ENCODE measurements at places on chromosomes 11 and 22.
A peak's percentile ranks its signal among the peaks of the same experiment; 100 is the strongest.

GRCh38 chr22:50274311-50274710, 4.1 kb upstream of the MAPK11 start:
- peak; percentile 62 for DNase-seq

DNA sequence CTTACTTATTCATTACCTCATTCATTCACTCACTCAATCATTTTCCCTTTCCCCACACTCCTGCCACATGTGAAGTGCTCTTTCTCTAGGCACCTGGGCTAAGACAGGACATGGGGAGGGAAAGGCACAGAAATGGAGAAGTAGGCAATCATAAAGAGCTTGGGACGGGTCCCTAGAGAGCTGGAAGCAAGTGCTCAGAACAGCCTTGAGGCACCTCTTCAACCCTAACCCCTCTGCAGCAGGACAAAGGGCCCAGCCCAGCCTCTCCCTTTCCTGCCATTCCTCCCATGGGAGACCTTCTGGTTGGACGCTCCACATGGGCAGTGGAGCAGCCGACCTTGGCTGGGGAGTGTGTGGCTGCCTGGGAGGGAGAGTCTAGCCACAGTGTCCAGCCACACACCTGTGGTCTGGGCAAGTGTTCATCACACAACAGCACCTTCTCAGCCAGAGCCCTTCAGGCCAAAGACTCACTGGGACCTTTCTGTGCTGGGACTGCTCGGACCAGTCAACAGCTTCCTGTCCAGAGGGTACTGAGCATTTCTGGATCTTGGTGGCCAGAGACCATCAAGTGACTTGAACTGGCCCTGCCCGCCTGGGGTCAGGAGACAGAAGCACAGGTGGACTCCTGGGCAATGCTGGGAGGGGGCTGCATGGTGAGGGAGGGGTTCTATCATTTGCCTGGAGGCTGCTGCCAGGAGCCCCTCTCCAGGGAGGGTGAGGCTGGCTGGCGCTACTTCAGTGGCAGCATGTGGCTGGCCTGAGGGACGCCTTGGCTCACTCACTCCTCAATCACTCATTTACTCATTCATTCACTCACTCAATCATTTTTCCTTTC, 1.0 kb upstream of the MUC5AC start:
- DNase-seq = no peak

GRCh38 chr11:66178183-66178582, 90.3 kb upstream of the RAB1B start:
- DNase-seq = no peak

GRCh38 chr22:36540867-36541642, 12.1 kb upstream of the EIF3D start:
- no peak for DNase-seq

- no peak for DNase-seq
Measured at GRCh38 chr11:121467471-121467870, 14.7 kb upstream of the SORL1-AS1 start.

- no peak for DNase-seq
Measured at GRCh38 chr11:33844236-33844635, 47.6 kb downstream of the LMO2 start.

GRCh38 chr11:19696904-19697303, 15.7 kb upstream of the NAV2 start:
- DNase-seq = no peak

DNA sequence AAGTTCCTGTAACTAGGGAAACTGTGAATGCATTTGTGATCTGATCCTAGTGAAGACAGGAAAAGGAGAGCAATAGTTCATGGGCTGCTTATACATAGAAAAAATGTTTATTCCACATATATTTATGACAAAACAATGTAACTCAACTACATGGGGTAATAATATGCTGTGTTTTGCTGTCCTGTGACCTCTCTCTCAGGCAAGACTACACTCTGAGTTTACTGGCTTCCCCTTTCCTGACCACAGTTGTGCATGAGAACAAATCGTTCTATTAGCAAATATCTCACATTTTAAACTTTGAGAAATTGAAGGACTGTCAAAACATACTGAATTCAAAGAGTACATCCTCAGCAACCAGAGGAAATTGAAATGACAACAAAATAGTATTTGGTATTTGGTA, 161.9 kb upstream of the TRPC6 start:
- DNase-seq = no peak

- DNase-seq = no peak
Measured at GRCh38 chr22:23570681-23571080, 9.4 kb downstream of the IGLL1 start.

All from glutamatergic neuron (in vitro differentiated cells).